Foreskin keratinocyte (primary cell): ENCODE measurements at places on chromosomes 2 and 18.

DNA sequence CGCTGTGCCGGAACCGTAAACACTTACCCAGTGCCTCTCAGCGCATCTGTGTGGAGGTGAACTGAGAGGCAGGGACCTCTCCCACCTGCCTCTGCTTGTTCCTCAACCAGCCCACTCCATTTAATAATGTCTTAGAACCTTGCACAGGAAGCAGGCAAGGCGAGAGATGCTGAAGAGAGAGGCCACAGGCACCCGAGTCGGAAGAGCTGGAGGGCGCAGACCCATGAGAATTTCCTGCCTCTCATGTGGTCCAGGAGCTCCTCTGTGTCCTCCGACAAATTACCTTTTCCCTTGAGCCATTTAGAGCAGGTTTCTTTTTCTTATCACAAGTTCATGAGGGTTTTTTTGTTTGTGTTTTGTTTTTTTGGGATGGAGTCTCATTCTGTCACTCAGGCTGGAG lies 4.9 kb upstream of the RFX8 start:
- DNase-seq: no peak

DNA sequence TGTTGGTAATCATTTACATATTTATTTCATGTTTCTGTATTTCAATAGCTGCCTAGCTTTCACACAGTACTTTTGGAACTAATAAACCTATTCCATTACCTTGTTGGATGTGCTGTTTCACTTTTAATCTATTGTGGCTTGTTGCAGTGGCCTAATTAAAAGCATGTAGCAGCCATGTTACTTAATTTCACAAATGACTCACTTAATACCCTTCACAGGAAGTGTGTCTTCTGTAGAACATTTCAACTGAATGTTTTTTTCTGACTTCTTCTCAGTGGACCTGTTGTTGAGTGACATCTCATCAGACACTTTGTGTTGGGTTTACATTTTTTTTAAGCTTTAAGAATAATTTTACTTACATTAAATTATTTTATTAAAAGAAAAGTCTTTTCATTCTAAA lies 260.5 kb upstream of the THUMPD2 start:
- DNase-seq: no peak

- no peak for DNase-seq
Measured at GRCh38 chr2:46351750-46352138, 54.5 kb downstream of the EPAS1 start.

GRCh38 chr18:75491361-75491760 lies 63.9 kb upstream of the SMIM21 start:
- DNase-seq: no peak

GRCh38 chr2:70011786-70012185 lies 50.4 kb upstream of the ASPRV1 start:
- DNase-seq: no peak

GRCh38 chr2:188975497-188976102 lies 1.4 kb downstream of the COL3A1 start:
- no peak for DNase-seq
